ENCODE measurements at places on chromosomes 2 and 18.
A peak's percentile ranks its signal among the peaks of the same experiment; 100 is the strongest.

- DNase-seq: no peak
Observed at GRCh38 chr2:62200291-62200841, 4.5 kb downstream of the B3GNT2 start.

DNA sequence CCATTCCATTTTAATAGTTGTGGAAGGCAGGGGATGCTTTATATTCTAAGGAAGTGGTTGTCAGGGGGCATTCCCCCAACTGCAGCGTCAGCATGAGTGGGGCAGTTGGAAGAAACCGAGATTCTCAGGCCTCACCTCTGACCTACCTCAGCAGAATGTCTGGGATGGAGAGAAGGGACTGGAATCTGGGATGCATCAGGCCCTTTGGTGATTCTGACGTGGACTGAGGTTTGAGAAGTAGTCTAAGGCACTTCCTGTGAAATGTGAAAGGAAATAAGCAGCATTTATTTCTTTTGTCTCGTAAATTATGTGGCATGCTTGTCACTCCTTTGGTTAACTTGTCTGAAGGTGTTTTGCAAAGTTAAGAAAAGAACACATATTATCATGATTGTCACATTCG, 540.7 kb upstream of the NETO1 start:
- DNase-seq: no peak

GRCh38 chr18:34760444-34760843, 50.3 kb downstream of the DTNA start:
- DNase-seq: no peak

- DNase-seq: peak; percentile 84
Observed at GRCh38 chr18:49849331-49850217, 36.2 kb upstream of the ACAA2 start.

GRCh38 chr2:67612576-67613042, 215.5 kb downstream of the ETAA1 start:
- DNase-seq: no peak

- no peak for DNase-seq
Observed at GRCh38 chr2:174680221-174680620, 82.6 kb upstream of the WIPF1 start.

DNA sequence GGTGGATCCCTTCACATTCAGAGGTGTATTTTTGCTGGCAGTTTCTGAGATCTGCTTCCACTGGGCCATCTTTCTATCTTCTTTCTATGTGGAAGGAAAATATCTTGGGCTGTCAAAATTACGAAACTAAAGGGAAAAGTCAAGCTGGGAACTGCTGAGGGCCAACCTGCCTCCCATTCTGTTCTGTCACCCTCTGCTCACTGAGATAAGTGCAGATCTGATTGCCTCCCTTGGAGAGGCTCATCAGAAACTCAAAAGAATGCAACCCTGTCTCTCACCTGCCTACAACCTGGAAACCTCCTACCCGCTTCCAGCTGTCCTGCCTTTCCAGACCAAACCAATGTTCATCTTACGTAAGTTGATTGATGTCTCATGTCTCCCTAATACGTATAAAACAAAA, 26.5 kb downstream of the RAX start:
- no peak for DNase-seq

DNA sequence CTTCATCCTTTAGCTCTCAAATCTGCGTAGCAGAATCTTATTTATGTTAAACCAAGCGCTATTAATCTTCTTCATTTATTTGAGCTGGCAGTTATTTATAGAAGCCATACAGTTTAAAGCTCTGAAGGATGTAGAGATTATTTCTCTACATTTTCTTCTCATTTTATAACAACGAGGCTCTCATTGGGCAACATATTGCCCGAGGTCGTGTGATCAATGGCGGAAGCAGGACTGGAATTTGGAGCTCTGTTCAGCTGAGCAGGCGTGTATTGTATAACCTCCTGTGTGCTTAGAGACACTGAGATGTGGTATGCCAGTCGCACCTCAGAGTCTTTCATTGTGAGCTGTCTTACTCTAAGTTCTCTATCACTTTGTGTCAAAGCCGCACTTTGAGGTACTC, 17.5 kb upstream of the DRC1 start:
- DNase-seq: no peak

GRCh38 chr2:4053769-4054493, 350.6 kb downstream of the DCDC2C start:
- DNase-seq: peak; percentile 32

- DNase-seq: peak; percentile 58
Observed at GRCh38 chr2:197174539-197175094, 136.0 kb downstream of the ANKRD44 start.

DNA sequence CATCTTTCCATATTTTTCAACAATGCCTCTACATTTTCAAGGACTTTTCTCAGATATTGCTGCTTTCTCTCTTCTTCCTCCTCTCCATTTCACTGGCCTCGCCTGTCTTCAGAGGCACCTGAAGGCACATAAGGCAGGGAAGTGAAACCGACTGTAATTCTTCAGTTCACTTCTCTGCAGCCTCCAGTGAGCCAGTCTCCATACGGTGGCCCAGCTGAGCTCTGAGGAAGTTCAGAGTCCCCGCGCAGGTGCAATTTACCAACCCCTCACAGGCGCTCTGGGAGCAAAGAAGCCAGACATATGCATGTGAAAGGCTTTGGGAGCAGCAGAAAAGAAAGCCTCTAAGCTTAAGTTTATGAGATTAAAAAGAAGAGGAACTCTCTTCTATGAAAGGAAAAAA, 12.4 kb downstream of the KLHL14 start:
- no peak for DNase-seq

GRCh38 chr2:140943867-140944266, 1186.9 kb downstream of the LRP1B start:
- DNase-seq: no peak

- DNase-seq: no peak
Observed at GRCh38 chr2:102317715-102318114, 6.4 kb downstream of the IL1RL1 start.

GRCh38 chr18:55790296-55790695, 202.3 kb upstream of the TCF4 start:
- no peak for DNase-seq

GRCh38 chr2:65647249-65647842, 214.9 kb upstream of the SPRED2 start:
- DNase-seq: no peak
